Mesenteric fat pad (tissue), 1 donor: ENCODE measurements at places on chromosomes 12 and 14.

GRCh38 chr12:46452061-46452615, 79.6 kb upstream of the SLC38A2 start:
- DNase-seq: no peak

- no peak for DNase-seq
Measured at GRCh38 chr14:38238332-38238731, 17.6 kb downstream of the CLEC14A start.

DNA sequence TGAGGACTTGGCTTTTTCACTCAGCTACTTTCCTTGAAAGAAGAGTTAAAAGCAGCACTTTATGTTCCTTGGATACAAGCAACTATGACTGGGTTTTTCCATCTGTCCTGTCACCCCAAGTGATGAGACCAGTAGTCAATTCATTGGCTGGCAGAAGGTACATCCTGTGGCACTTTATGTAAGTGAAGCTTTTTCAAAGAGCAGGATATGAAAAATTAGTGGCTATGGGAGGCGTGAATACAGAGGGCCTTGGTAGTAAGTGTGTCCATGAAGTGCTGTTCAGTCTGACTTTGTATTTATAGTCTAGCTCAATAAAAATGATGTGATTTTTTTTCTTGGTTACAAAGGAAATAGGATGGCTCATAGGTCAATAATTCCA, 68.8 kb downstream of the DRAM1 start:
- no peak for DNase-seq

DNA sequence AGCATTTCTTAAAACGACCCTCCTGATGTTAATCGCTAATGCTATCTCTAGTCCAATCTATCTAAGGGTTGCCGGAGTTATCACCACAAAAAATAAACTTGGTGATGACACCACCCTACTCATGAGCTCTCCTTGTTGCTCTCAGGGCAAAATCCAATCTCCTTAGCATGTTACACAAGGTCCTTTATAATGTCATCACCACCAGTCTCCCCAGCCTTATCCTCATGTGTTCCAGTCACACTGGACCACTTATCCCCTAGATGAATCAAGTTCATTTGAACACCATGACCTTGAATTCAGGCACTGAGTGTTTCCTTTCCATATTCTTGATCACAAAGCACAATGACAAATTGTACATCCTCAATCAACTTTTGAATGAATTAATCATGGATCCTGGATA, 19.0 kb upstream of the DRAM1 start:
- DNase-seq: no peak

DNA sequence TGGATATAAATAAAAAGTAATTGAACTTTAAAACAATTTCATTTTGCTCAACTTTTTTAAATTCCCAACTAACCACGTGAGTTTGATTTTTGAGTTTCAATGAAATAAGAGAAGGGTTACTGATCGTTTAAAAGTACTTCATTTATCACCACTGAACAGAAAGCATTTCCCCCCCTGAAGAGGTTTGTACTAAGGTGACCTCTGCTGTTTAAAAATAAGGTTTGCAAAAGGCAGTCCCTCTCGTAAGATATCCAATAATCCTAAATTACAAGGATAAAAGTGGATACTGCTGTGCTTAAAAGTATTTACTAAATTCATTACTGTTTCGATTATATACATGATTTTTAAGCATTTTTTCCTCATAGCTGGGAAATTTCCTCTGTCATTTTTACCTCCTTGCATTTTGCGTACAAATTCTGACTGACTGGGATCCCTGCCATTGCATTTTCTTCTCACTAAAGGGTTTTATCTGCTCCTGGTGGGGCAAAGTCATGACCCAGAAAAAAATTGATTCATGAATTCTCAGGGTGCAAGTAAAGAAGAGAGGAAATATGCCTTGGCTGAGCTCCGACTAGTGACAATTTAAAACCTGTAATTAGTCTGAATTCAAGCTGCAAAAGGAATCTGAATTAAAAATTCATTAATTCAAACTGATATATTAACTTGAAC, 463.8 kb downstream of the PRKD1 start:
- DNase-seq: no peak

DNA sequence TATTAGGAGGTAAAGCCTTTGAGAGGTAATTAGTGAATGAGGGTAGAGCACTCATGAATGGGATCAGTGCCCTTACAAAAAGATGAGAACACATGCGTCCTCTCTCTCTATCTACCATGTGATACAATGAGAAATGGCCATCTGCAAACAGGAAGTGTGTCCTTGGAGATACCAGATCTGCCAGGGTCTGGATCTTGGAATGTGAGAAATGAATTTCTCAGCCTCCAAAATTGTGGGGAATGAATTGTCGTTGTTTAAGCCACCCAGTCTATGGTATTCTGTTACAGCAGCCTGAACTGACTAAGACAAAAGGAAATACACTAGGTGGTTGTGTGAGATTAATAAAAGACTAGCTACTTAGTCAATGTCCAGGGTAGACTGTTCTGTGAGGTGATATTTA, 366.6 kb downstream of the NELL2 start:
- DNase-seq: no peak

DNA sequence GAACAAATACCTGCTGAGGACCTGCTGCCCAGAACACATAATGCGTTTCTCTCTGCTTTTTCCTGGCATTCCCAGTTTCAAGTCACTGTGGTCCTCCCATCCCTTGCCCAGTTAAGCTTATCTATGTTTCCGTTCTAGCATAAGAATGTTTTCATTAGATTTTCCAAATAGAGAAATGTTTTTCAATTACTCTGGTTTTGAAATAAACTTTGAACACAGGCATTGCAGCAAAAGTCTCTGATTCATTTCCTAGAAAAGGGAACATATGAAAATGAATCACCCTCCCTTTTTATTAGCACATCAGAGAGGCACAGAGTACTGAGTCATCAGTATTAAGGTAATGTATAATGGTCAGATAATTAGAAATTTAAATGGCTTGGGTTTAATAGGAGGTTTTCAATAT, 201.1 kb upstream of the TMEM260 start:
- DNase-seq: no peak

- DNase-seq: no peak
Measured at GRCh38 chr14:51087031-51087441, 7.9 kb downstream of the TRIM9 start.

DNA sequence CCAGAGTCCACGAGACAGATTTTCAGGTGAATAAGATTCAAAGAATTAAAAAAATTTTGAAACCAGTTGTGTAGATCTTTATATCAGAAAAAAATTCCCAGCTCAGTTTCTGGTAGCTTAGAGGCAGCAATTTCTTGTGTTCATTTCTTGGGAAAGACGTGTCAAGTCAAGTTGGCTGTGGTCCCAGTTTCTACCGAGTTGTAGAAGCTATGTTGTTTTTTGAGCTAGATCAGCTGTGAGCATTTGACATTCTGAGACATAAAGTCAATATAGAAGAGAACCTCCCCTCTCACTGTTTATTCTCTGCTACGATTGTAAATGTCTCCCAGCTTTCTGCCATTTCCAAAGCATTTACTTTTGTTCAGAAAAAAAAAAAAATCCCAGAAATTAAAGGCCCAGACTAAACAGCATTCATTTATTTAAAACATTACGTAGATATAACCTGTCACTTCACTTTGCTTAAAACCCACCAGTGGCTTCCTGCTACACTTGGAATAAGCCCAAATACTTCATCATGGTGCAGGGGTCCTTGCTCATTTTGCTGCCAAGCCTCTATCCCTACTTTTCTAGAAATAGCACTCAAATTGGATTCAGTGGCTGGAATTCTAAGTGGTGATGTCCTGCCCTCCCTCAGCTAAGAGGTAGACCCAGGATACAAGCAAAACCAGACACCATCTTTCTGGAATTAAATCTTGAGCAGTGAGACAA, 20.6 kb upstream of the PYGL start:
- no peak for DNase-seq

DNA sequence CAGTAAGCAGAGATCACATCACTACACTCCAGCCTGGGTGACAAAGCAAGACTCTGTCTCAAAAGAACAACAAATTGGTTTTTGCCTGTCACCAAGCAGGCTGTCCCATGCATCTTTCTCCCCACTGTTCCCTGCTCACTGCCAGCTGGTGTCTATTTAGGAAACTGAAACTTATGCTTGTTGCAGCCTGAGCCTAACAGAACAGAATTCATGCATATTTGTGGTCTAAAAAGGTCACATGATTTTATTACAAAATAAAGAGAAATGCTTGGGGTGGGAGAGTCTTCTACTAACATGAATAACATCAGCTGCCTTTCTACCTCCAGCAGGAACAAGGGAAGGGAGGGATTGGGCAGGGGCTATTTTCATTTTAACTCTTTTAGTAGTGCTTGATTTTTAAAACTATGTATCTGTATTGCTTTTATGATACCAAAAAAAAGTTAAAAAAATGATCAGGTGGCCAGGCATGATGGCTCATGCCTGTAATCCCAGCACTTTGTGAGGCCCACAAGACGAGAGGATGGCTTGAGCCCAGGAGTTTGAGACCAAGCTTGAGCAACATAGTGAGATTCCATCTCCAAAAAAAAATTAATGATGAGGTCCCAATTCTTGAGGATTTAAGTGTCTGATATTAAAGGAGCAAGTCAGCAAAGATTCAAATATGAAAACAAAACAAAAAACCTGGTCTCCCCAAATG, 923 bp downstream of the STAT2 start:
- no peak for DNase-seq

- DNase-seq: no peak
Measured at GRCh38 chr14:57293866-57294837, 25.4 kb downstream of the AP5M1 start.

- DNase-seq: no peak
Measured at GRCh38 chr12:82672811-82673495, 13.8 kb upstream of the TMTC2 start.

DNA sequence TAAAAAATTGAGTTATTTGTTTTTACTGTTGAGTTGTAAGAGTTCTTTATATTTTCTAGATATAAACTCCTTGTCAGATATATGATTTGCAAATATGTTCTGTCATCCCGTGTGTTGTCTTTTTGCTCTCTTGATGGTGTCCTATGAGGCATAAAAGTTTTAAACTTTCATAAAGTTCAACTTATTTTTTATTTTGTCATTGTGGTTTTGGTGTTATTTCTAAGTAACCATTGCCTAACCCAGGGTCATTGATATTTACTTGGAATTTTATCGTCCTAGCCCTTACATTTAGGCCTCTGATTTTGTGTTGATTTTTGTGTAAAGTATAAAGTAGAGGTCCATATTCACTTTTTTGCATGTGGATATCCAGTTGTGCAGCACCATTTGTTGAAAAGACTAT, 63.1 kb downstream of the SRGAP1 start:
- DNase-seq: no peak

DNA sequence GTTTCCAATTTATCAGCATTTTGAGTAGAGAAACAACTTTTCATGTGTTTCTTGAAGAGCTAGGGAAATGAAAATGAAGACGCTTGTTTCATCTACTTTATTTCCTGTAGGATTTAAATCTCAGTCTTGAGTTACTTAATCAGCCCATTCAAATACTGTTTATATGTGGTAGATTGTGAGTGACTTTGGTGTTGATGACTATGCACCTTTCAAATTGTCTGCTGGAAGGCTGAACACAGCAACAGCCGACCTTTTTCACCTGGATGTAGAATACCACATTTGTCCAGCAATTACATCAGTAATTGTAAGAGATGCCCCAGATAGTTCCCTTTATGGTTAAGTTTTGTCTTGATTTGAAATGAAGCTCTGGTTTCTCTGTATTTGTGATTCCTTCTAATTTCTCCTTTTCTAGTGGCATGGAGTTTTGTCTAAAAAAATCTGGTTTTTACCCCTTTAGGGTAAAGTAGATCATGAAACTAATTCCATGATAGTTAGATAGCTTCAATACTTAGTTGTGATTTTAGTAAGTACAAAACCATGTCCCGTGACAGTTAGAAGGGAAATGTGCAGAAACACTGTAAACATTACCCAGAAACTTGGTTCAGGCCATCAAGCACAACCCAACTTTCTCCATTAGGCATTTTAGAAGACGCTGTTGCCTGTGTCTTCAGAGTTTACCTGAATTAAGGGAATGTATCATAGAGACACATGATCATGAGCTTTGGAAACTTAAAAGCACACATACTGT, 165.0 kb downstream of the SRGAP1 start:
- no peak for DNase-seq

DNA sequence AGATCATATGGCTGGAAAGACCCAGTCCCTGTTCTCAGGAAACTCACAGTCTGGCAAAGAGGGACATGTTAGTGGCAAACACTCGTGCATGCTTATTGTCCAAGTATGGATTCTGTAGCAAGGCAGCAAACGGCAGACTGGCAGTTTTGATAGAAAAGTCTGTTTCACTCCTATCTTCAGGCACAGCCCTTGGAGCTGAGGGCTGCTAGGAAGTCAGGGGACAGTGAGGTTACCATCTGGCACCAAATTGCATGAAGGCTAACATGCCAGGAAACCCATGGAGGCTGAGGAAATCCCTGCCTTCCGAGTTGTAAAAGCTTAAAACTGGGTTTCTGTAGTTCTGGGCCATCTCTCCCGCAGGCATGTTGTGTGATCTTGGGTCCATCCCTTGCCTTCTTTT, 32.9 kb downstream of the CALM1 start:
- no peak for DNase-seq

DNA sequence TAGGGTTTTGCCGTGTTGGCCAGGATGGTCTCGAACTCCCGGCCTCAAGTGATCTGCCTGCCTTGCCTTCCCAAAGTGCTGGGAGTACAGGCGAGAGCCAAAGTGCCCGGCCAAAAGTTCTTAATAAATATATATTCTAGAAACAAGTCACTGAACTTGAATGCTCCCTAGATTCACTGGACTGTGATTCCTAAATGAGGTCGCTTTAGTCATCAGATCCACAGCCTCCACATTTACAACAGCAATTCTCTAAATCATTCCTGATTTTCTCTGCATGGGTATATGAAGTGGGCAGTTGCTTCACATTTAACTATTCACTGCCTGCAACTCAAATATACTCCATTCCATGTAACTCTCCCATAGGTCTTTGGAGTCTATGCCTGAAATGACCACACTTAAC, 813.0 kb downstream of the GALC start:
- DNase-seq: no peak

DNA sequence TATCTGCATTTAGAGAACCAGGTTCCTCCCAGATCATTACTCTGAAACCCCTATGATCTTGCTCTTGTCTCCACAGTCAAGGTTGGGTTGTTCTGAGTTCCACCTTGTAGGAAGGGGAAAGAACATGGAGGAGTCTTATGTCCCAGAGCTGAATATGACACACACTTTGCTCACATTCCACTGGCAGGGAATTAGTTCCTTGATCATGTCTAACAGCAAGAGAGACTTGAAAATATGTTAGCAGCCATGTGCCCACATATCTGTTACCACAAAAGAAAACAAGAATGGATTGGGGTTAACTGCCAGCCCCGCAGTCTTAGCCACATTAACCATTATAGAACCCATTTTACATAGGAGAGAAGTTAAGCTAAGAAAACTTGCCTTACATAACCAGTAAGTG, 71.1 kb upstream of the MDM1 start:
- DNase-seq: no peak

DNA sequence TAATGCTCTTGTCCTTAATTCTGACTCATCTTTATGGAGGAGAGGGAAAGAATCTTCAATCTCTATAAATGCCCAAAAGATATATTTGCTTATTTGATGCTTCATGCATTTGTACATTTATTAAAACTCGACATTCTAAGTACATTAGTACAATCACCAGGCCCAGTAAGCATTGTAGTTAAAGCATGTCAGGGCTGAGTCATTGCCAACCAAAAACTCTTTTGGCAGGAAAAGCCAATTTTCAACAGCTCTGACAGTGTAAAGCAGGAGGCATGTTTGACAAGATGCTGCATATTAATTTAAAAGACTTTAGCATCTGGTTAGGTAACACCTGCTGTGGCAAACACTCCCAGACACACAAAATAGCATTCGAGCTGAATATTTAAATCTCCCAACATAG, 290.9 kb downstream of the PPFIA2 start:
- DNase-seq: no peak

GRCh38 chr12:128820723-128821432, 2.9 kb downstream of the SLC15A4 start:
- DNase-seq: no peak

GRCh38 chr12:54489857-54490256, 7.7 kb upstream of the NCKAP1L start:
- DNase-seq: no peak
